ENCODE measurements at places on chromosomes 7 and 10.

DNA sequence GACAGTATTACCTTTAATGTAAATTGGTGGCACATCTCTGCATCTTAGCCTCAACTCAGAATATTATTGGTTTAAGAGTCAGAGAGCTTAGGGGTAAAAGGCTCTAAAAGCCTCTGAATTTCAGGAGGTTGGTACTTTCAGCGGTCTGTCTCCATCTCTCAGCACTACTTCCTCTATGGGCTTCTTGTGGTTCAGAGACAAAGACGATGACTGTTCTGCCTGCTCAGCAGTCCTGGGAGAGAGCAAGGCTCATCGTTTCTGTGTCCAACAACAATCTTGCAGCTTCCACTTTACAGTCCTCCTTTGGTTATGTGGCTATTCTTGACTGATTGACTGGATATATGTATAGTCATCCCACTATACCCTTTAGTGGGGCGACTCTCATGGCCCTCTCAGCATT is 394.7 kb downstream of the AUTS2 start:
- DNase-seq, result no peak

- DNase-seq, result no peak
Measured at GRCh38 chr7:14762561-14762960, 140.0 kb downstream of the DGKB start.

DNA sequence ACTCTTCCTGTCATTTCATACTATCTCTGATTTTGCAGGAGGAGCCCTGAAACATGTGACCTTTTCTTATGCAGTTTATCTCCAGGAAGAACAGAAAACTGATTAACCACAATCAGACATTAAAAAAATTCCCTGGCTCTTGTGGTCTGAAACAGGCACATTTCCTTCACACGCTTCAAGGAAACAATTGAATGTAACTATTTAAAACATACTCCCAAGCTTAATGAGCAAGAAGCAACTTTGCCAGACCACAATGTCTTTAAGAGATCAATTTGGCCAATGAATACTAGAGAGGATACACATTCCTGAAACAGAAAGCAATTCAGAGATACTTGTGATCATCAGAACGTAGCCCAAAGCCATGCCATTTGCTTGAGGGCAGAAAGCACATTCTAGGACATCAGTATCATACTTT is 65.8 kb downstream of the PIP4K2A start:
- DNase-seq, result no peak

DNA sequence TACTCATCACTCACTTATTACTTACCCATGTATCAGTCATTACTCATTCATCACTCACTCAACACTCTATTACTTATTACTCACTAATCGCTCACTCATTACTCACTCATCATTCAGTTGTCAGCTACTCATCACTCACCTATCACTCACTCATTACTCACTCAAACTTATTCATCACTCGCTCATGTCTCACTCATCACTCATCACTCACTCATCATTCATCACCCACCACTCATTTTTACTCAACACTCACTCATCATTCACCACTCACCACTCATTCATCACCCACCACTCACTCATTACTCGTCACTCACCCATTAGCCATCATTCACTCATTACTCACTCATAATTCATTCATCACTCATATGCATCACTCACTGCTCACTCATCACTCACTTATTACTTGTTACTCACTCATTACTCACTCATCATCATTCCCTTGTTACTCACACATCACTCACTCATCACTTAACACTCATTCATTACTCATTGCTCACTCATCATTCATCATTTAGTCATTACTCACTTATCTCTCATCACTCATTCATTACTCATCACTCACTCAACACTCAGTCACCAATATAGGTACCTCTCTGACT is 237.9 kb downstream of the ADARB2 start:
- DNase-seq, result no peak

GRCh38 chr7:47337531-47337930 is 244.4 kb downstream of the TNS3 start:
- DNase-seq, result no peak

Data from NCI-H1930 (cell line).